ENCODE measurements at places on chromosomes 3 and 15. TPM values are rescaled to one million over a fixed set of nuclear protein-coding genes. Genes with fewer than 3 reads are reported as not detected.
A peak's percentile ranks its signal among the peaks of the same experiment; 100 is the strongest.

DNA sequence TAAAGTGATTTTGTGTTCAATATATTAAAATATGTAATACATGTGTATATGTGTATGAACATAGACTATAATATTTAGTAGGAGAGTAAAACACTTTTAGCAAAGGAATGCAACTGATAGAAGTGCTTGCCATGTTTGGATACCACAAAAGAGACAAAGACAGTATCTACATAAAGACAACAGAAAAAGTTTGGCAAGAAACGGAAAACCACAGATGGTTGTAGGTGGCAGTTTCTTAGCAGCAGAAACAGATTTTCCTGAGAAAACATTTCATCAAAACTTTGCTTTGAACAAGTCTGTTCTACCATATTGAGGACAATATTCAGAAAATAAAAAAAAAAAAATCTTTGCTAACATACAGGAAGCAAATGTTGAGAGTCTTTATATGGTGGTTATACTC, 1560.4 kb upstream of the GBE1 start:
- DNase-seq = no peak
- H3K27me3 ChIP-seq = no peaks in the 10 kb centered on the region
- H3K36me3 ChIP-seq = no peaks in the 10 kb centered on the region
- no peak overlapping the region for H3K27ac ChIP-seq
- H3K4me3 ChIP-seq = no peak overlapping the region

GRCh38 chr15:33104212-33104611, 90.3 kb downstream of the FMN1 start:
- H3K27ac ChIP-seq = no peak overlapping the region
- no peak for DNase-seq
- H3K36me3 ChIP-seq = no peaks in the 10 kb centered on the region
- H3K27me3 ChIP-seq = peaks cover 86% of the 10 kb centered on the region
- H3K4me1 ChIP-seq = peaks cover 3% of the 10 kb centered on the region

- no peak for DNase-seq
- H3K4me1 ChIP-seq = peaks cover 6% of the 10 kb centered on the region
- no peak overlapping the region for H3K27ac ChIP-seq
- peaks cover 16% of the 10 kb centered on the region for H3K27me3 ChIP-seq
Observed at GRCh38 chr3:42541079-42541478, 38.6 kb downstream of the VIPR1 start.

DNA sequence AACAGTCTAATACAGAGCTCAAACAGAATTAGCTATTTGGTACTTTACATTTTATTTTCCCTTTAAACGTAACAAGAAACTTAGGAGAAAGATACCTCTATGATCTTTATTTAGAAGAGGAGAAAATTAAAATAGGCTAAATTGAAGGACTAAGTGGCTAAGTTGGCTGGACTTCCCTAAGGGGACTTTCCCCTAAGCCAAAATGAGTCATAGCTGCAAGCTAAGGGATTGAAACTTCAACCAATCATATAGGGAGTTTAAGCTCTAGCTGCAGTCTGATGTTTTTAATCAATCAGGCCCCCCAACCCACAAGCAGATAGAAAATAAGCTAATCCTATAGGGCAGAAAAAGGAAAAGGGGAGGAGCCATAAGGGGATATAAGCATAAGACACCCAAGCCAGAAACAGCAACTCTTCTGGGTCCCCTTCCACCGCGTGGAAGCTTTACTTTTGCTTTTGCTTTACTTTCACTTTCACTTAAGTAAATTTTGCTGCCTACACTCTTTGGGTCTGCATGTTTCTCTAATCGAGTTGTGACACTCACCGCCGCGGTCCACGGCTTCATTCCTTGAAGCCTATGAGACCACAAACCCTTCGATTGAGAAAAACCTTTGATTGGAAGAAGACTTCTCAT, 1108.5 kb upstream of the EPHA6 start:
- no peaks in the 10 kb centered on the region for H3K27me3 ChIP-seq
- peaks cover 3% of the 10 kb centered on the region for H3K4me1 ChIP-seq
- no peak overlapping the region for H3K4me3 ChIP-seq
- DNase-seq = no peak
- no peaks in the 10 kb centered on the region for H3K36me3 ChIP-seq

DNA sequence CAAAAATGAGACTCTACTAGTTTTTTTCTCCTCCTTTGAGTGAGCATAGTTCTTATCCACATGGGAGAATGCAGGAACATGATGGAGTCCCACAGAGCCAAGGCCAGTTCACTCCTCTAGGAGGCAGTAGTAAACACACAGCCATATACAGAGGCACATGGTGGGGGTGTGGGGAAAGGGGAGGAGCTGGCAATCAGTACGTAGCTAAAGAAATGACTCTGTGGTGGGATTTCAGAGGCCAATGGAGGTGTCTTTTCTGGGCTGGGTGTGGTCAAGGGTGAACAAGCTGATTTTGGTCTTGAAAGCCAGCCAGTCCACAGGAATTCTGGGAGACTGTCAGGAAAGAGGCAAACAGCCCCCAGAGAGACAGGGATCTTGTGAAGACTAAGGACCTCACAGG, 6.6 kb upstream of the RAB11A start:
- DNase-seq = no peak
- no peak overlapping the region for H3K27ac ChIP-seq
- H3K4me3 ChIP-seq = no peak overlapping the region
- no peaks in the 10 kb centered on the region for H3K36me3 ChIP-seq
- peaks cover 6% of the 10 kb centered on the region for H3K4me1 ChIP-seq

GRCh38 chr3:114899186-114899931, 247.7 kb downstream of the ZBTB20 start:
- H3K4me3 ChIP-seq = peak overlapping the region; percentile 63
- no peaks in the 10 kb centered on the region for H3K36me3 ChIP-seq
- no peaks in the 10 kb centered on the region for H3K27me3 ChIP-seq
- peak overlapping the region; percentile 91 for H3K27ac ChIP-seq

DNA sequence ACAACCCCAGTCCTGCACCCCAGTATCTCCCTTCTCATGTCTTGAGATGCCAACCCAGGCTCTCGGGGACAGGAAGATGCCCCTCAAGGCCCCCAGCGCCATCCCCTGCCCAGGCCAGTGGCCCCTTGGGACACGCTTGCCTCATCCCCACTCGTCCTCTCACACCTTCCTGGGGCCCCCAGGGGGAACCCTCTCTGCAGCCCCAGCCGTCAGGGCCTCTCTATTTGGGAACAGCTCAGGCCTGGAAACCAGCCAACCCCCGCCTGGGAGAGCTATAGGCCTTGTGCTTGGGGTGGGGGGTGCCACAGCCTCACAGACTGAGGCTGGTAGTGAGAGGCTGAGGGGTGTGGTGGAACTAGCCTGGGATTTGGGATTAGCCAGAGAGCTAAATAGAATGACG, 7.8 kb downstream of the LINGO1 start:
- H3K36me3 ChIP-seq = no peaks in the 10 kb centered on the region
- no peak for DNase-seq
- no peaks in the 10 kb centered on the region for H3K27me3 ChIP-seq

The LRRC34 gene
- total RNA-seq = 6.6 TPM

- DNase-seq = no peak
- H3K4me3 ChIP-seq = no peak overlapping the region
- H3K4me1 ChIP-seq = peaks cover 28% of the 10 kb centered on the region
- peak overlapping the region; percentile 2 for H3K27ac ChIP-seq
Observed at GRCh38 chr3:71345429-71346040, 238.0 kb downstream of the FOXP1 start.

The GRK7 gene
- total RNA-seq = not detected

The SST gene
- 52.5 TPM for total RNA-seq

The IQCH gene
- total RNA-seq = 5.2 TPM

The ACKR4 gene
- total RNA-seq = not detected

The NMNAT3 gene
- 3.5 TPM for total RNA-seq

The SLC22A14 gene
- total RNA-seq = 0.18 TPM

DNA sequence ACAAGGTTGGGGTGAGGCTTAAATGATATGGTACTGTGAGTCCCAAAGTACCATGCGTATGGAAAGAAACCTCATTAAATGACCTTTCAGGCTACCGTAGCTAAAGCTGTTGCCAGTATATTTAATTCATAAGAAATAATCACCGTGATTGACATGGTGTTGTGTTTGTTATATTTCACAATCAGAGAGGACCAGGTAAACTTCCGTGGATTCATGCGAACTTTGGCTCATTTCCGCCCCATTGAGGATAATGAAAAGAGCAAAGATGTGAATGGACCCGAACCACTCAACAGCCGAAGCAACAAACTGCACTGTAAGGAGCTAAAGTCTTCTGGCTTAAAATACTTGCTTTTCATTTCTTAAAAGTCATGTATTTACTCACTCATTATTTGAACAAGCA, 31.5 kb downstream of the CHP1 start:
- H3K4me1 ChIP-seq = peaks cover 27% of the 10 kb centered on the region
- DNase-seq = no peak
- H3K4me3 ChIP-seq = no peak overlapping the region
- no peak overlapping the region for H3K27ac ChIP-seq

DNA sequence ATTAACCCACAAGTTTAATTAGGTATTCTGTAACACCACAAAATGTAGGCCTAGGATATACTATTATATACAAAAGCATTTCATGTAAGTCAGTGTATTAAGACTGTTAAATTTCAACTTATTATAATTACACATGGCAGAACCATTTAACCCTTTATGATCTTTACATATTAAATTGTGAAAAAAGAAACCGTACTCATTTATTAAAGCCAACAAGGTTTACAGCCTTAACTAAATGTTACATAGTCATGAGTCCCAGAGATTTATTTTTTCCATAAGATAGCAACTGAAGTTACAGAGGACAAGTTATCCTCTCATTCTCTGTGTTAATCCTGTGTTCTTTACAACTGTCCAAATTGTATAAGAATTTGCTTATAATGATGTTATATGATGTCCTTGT, 615.8 kb upstream of the AGTR1 start:
- no peak for DNase-seq
- no peaks in the 10 kb centered on the region for H3K4me1 ChIP-seq
- H3K27ac ChIP-seq = no peak overlapping the region
- no peaks in the 10 kb centered on the region for H3K36me3 ChIP-seq
- H3K27me3 ChIP-seq = no peaks in the 10 kb centered on the region

The KIF7 gene
- total RNA-seq = 22.8 TPM

The EPHB1 gene
- 2.2 TPM for total RNA-seq

The MKRN3 gene
- 0.24 TPM for total RNA-seq

DNA sequence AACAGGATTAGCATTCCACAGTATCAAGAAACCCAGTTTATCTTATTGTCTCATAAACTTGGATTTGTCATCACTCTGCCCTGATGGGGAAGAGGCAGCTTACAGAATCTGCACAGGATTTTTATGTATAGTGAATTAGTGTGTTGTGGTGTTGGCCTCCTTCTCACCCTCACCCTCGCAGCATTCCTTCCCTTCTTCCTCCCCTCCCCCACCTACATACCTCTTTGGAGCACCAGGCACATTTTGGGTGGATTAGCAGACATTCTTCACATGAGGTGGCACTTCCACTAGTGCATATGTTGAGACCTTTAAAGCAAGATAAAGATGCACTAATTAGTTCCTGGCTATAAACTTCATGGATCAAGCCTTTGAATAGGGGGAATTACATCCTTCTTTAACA, 13.9 kb downstream of the ITGB5 start:
- peaks cover 5% of the 10 kb centered on the region for H3K36me3 ChIP-seq
- no peak for DNase-seq
- H3K4me3 ChIP-seq = no peak overlapping the region
- H3K27ac ChIP-seq = no peak overlapping the region

The RTP1 gene
- not detected for total RNA-seq

DNA sequence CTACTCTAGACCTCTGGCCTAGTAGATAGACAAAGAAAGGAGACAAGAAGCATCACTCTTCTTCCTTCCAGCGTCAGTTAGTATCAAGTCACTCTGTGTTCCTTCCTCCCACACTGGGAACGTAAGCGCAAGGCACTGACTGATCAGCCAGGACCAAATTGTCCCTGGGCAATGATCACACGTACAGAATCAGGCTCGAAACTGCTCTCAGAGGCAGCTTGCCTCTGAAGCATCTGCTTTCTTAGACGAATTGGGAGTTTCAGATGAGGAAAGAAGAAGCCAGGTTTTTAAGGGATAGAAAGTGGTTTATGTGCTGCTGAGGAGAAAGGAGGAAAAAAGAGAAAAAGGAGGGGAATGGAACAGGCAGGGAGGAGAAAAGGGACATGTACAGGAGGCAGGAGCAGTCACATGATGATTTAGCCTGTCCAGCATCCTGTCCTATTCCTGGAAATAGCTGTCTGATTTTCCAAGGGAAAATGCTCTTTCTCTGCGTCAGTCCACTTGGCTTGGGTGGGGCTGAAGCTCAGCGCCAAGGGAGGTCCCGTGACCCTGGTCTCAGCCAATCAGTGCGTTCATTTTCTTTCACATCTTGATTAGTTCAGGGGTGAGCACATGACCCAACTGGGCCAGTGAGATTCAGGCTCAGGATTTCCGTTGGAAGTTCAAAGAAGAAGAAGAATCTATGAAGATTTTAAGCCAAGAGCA, 102.0 kb upstream of the PRICKLE2 start:
- peaks cover 20% of the 10 kb centered on the region for H3K4me1 ChIP-seq
- no peak overlapping the region for H3K4me3 ChIP-seq
- no peak overlapping the region for H3K27ac ChIP-seq
- H3K36me3 ChIP-seq = no peaks in the 10 kb centered on the region

GRCh38 chr3:132592216-132592615, 4.9 kb upstream of the ACKR4 start:
- no peaks in the 10 kb centered on the region for H3K36me3 ChIP-seq
- no peak overlapping the region for H3K4me3 ChIP-seq
- no peak overlapping the region for H3K27ac ChIP-seq
- no peaks in the 10 kb centered on the region for H3K4me1 ChIP-seq

The GREM1 gene
- 0.17 TPM for total RNA-seq

GRCh38 chr3:40173227-40173721, 136.2 kb upstream of the EIF1B start:
- H3K27me3 ChIP-seq = peaks cover 7% of the 10 kb centered on the region
- H3K36me3 ChIP-seq = no peaks in the 10 kb centered on the region
- H3K27ac ChIP-seq = no peak overlapping the region
- H3K4me3 ChIP-seq = no peak overlapping the region
- DNase-seq = no peak
- no peaks in the 10 kb centered on the region for H3K4me1 ChIP-seq

Measured in progenitor cell of endocrine pancreas (in vitro differentiated cells).